ENCODE measurements at places on chromosomes 1 and 21.

- DNase-seq: peak; percentile 46
Observed at GRCh38 chr1:56374026-56374974, 205.1 kb downstream of the PLPP3 start.

- no peak for DNase-seq
Observed at GRCh38 chr1:167120899-167121298, 27.0 kb downstream of the STYXL2 start.

DNA sequence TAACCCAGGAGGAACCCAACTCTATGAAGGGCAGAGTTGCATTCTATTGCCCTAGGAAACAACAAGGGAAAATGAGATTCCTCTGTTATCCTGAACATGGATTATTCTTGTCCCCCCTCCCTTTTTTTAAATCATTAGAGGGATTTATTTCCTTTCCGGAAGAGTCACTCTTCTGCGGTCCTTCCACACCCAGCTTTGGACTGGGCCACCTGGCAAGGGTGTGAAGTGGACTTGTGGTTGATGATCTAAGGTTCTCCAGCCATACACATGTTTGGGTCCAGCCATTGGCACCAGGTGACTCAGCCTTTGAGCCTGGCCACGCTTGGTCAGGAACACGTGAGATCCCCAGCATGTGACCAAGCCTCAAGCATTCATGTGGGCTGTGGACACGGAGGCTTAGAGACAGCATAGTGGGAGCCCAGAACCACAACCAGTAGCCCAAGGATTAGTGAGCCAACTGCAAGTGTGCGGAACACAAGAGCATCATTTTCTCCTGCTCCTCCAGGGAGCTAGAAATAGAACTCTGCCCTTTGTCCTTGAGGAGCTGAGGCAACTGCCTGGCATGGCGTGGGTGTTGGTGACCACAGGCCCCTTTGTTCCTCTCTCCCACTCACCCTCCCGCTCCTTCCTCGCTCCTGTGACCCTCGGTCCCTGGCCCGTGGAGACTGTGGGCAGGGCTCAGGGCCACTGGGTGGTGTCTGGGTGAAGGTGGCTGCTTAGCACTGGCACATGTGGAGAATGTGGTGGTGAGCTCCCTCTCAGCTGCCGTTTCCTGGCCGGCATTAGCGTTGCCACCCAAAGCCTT is 50.1 kb downstream of the NENF start:
- no peak for DNase-seq

- no peak for DNase-seq
Observed at GRCh38 chr1:215584389-215584788, 17.3 kb downstream of the KCTD3 start.

GRCh38 chr1:203521812-203522211 is 27.9 kb downstream of the OPTC start:
- DNase-seq: no peak

- peak; percentile 44 for DNase-seq
Observed at GRCh38 chr1:116852910-116853309, 56.8 kb upstream of the PTGFRN start.
